PC-3 (cell line): ENCODE measurements at places on chromosomes 5 and 9.

DNA sequence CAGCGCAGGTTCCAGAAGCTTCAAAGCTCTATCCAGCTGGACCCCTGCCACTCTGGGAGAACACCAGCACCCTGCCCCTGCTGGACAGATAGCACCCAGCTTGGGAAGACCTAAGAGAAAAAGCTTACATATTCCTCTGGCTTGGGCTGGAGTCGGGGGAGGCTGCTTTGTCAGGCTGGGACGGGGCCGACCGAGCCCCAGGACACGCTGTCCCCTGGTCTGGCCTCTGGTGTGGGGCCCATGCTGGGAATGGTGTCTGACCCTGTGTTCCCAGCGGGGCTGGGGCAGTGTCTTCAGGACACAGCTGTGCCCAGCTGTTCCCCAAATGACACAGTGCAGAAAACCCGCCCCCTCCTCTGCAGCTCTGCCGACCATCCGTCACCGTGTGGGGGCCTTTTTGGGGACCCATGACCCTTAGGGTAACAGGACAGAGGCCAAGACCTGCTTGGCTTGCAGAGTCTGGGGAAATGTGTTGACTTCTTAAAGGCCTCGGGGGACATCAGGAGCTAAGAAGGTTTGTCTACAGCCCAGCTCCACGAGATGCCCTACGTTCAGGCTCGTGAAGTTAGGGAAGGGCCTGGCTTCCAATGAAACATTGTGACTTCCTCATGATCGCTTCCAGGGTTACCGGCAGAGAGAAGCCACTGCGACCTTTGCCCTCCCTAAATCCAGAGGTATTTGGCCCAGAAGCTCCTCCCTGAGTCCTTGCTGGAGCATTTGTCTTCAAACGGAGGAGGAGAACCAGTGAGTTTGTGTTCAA is 20.4 kb upstream of the SLC2A6 start:
- H3K4me3 ChIP-seq: no peak overlapping the region
- H3K27me3 ChIP-seq: no peaks in the 10 kb centered on the region
- H3K4me1 ChIP-seq: no peaks in the 10 kb centered on the region
- no peak for DNase-seq
- no peak overlapping the region for H3K27ac ChIP-seq

DNA sequence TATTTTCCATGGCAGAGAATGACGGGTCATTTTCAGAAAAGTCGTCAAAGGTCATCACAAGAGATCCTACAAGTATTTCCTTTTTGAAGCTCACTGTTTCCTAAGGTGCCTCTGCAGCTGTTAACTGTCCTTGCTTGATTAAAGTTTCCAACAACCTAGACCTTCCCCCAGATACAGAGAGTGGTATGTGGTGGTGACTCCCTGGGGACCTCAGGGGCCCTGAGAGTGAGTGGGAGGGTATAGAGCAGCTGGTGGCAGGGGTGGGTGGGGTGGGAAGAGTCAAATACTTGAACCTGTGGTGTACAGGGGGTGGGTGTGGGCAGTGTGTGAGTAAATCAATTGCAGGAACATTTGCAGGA is 1.6 kb upstream of the CD72 start:
- H3K4me1 ChIP-seq: no peaks in the 10 kb centered on the region
- H3K27ac ChIP-seq: no peak overlapping the region
- no peaks in the 10 kb centered on the region for H3K36me3 ChIP-seq

DNA sequence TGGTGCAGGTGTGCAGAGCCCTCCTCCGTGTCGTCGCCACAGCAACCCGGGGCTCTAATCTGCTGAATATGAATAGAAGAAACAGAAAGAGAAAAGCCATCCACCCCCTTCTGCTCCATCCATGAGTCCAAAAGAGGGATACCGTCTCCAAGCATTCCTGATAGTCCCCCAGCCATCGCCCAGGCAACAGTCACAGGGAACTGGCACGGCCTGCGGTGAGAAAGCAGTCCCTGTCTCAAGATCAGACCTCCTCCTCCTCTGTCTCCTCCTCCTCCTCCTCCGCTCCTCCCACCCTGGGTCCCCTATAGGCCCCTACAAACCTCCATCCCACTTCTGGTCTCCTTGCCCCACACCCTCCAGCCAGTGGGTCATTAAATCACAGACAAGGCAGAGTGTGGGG is 308.1 kb upstream of the MPDZ start:
- H3K4me3 ChIP-seq: no peak overlapping the region
- 0 out of 2 replicates have a peak, but pooled peaks cover 4% of the 10 kb centered on the region for H3K4me1 ChIP-seq
- H3K27me3 ChIP-seq: no peaks in the 10 kb centered on the region
- no peak for DNase-seq

DNA sequence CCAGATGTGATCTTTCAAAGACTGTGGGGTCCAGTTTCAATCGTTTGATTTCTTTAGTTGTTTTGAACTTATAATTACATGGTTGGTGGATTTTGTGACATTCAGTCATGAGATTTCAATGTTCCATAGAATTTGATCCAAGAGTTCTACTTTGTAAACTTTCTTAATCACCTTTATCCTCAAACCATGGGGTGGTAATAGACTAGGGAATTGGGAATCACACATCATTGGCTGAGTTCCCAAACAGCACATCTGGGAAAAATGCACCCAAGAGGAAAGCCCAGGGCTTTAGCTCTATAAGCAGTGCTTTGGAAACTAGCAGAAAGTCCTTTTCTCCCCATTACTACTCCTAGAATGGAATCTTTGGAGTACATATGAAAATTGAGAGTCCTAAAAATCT is 177.6 kb downstream of the NNT start:
- no peaks in the 10 kb centered on the region; the same call in 1 of the 2 replicates for H3K27me3 ChIP-seq
- H3K4me1 ChIP-seq: no peaks in the 10 kb centered on the region

GRCh38 chr9:12843735-12844134 is 68.9 kb downstream of the LURAP1L start:
- no peak overlapping the region for H3K27ac ChIP-seq
- DNase-seq: no peak
- H3K36me3 ChIP-seq: no peaks in the 10 kb centered on the region
- H3K4me3 ChIP-seq: no peak overlapping the region
- H3K27me3 ChIP-seq: no peaks in the 10 kb centered on the region

GRCh38 chr9:69060766-69061165 is 25.2 kb downstream of the FXN start:
- H3K4me1 ChIP-seq: no peaks in the 10 kb centered on the region
- H3K4me3 ChIP-seq: no peak overlapping the region
- H3K27me3 ChIP-seq: no peaks in the 10 kb centered on the region
- H3K36me3 ChIP-seq: no peaks in the 10 kb centered on the region; the same call in none of the 2 replicates
- no peak overlapping the region for H3K27ac ChIP-seq
- no peak for DNase-seq

DNA sequence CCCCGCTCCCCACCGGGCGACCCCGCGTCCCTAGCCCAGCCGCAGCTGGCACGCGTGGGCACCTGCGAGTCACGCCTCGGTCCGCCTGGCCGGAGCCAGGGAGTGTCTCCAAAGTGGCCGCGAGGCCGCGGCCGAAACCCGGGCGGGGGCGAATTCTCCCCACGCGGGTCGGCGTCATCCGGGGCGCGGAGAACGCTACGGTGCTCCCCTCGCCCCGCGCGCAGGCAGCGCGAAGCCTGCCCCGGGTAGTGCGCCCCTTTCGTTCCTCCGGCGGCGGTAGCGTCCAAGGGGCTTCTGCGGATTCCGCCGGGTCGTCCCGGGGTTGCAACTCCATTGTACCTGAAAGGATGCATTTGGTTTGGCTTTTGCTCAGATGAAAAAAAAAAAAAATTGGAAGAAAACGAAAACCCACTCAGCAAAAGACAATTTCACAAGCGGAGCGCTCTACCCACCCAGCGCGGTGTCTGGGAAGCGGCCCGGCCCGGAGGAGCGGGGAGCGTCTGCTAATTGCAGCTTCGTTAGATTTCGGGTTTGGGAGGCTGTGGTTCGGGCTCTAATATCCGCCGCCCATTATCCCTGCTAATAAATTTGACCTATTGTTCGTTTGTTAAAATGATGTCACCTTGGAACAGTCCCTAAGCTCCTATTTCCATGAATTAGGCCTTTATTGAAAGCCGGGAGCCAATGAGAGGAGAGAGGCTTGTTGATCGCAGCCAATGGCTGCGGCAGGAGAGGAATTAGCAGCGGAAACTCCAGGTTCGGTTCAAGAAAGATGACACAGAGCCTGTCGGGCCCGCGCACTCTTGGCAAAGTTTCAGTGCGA is at the start of gene TLX3:
Gene TLX3 (plus strand): TSS at position 796 of the 823 bp plus-strand sequence. CDS start 118 bp downstream, outside the sequence.
- no peak within 1 kb of the TSS for H3K4me3 ChIP-seq
- no peaks in the 10 kb centered on the region for H3K36me3 ChIP-seq
- H3K27ac ChIP-seq: no peak within 1 kb of the TSS

DNA sequence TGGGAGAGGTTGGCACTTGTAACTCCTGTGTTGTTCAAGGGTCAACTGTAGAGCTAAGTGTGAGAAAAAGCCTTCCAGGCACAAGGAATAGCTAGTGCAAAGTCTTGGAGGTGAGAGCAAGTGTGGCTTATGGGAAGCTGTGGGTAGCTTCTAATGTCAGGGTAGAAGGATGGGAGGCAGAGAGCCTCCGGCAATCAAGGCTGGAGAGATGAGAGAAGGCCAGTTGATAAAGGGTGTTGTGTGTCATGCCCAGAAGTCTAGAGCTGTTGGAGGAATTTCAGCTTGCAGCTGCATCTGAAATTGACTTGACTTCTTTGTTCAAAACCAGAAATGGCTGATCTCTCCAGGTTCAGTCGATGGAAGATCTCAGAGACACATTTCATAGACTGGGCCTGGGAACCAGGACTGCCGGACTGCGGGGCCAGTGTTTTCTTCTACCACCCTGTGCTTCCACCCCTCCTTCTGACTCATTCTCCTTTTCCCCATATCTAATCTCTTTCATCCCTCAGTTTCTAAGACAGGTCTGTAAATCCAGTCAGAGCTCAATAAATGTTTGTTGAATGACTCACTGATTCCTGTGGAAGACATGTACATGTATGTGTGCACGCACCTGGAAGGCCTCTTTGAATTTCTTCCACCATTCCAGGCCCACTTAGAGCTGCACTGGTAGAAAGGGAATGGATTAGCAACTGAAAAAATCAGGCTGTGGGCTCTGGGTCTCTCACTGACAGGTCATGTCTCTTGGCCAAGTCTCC is 67.8 kb upstream of the KLF4 start:
- peak overlapping the region; percentile 21; the same call in 1 of the 2 replicates for H3K4me3 ChIP-seq
- no peaks in the 10 kb centered on the region for H3K27me3 ChIP-seq
- H3K27ac ChIP-seq: peak overlapping the region; percentile 98
- H3K36me3 ChIP-seq: no peaks in the 10 kb centered on the region
- peak; percentile 88 for DNase-seq
- peaks cover 25% of the 10 kb centered on the region for H3K4me1 ChIP-seq

GRCh38 chr9:38048316-38048969 is 20.6 kb downstream of the SHB start:
- H3K27me3 ChIP-seq: no peaks in the 10 kb centered on the region
- H3K27ac ChIP-seq: peak overlapping the region; percentile 99
- peak overlapping the region; percentile 23; the same call in 1 of the 2 replicates for H3K4me3 ChIP-seq
- DNase-seq: no peak

GRCh38 chr5:54868511-54869483 is 116.6 kb downstream of the ESM1 start:
- H3K27ac ChIP-seq: no peak overlapping the region
- no peaks in the 10 kb centered on the region for H3K36me3 ChIP-seq
- peaks cover 17% of the 10 kb centered on the region; the same call in 1 of the 2 replicates for H3K27me3 ChIP-seq
- no peaks in the 10 kb centered on the region for H3K4me1 ChIP-seq

- peaks cover 18% of the 10 kb centered on the region for H3K4me1 ChIP-seq
- peak overlapping the region; percentile 17; the same call in 1 of the 2 replicates for H3K27ac ChIP-seq
- H3K4me3 ChIP-seq: no peak overlapping the region
- DNase-seq: peak; percentile 66
- no peaks in the 10 kb centered on the region for H3K27me3 ChIP-seq
Measured at GRCh38 chr5:107431998-107432397, 238.7 kb downstream of the EFNA5 start.

DNA sequence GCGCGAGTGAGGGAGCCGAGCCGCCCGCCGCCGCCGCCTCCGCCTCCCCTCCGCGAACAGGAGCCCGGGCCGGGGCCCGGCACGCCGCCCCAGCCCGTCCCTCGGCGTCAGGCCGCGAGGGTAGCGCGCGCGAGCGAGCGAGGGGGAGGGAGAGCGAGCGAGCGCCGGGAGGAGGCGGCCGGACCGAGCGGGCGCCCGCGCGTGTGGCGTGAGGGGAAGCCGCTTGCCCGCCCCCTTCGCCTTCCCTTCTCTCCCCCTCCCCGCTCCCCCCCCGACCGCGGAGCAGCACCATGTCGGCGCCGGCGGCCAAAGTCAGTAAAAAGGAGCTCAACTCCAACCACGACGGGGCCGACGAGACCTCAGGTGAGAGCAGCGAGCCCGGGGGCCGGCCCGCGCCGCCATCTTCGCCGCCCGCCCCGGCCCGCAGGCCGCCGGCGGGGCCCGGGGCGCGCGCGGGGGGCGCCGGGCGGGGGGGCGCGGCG is 312 bp downstream of the SET start:
- peaks cover 37% of the 10 kb centered on the region for H3K36me3 ChIP-seq
- peaks cover 41% of the 10 kb centered on the region for H3K4me1 ChIP-seq
- H3K27me3 ChIP-seq: no peaks in the 10 kb centered on the region
- no peak for DNase-seq
- H3K27ac ChIP-seq: no peak overlapping the region

GRCh38 chr5:8869932-8870331 is 675.9 kb downstream of the SEMA5A start:
- no peaks in the 10 kb centered on the region for H3K27me3 ChIP-seq
- H3K4me1 ChIP-seq: no peaks in the 10 kb centered on the region
- H3K27ac ChIP-seq: no peak overlapping the region
- no peaks in the 10 kb centered on the region for H3K36me3 ChIP-seq
- no peak for DNase-seq

DNA sequence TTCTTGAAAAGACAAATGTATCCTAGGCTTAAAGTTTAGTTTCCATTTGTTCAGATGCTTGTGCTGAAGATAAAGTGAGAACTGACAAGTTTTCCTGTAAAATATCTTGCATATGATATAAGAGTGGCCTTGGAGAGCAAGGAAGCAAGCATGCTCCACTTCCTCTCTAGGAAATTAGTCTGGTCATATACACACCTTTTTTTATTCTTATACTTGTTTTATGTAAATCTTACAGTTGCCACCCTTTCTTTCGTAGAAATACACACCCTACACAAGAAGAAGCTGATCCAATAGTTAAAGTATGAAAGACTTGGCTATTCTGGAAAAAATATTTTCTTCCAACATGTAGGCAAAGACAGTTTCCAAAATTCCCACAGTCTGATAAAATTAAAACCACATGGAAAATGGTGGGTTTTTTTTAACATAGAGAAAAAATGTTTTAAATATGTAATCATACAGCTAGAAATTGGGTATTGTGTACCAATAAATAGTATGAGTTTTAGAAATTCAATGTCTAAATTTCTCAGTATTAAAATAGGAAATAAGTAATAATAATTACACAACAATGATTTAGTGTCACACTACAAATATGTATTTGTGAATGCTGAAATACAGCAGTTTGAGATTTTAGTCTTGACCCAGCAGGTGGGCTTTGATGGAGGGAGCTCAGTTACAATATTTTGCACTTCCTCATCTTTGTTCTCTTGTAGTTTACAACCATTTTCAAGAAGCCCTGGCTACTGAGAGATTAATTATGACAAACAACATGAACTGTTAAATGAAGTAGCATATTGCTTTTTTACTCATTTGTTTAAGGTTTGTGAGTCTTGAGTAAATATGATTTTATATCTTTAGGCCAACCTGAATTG is 185.7 kb upstream of the GNA14 start:
- no peaks in the 10 kb centered on the region for H3K27me3 ChIP-seq
- no peaks in the 10 kb centered on the region for H3K4me1 ChIP-seq
- DNase-seq: no peak
- H3K27ac ChIP-seq: no peak overlapping the region
- H3K4me3 ChIP-seq: no peak overlapping the region
